ENCODE measurements at places on chromosomes 16 and 17. TPM values are rescaled to one million over a fixed set of nuclear protein-coding genes. Genes with fewer than 3 reads are reported as not detected.

GPR139 gene
- total RNA-seq, result 0.38 TPM

CACNG4 gene
- 11.9 TPM for total RNA-seq

TEX19 gene
- total RNA-seq, result not detected

COX6A2 gene
- 4.1 TPM for total RNA-seq

KRT15 gene
- 80.3 TPM for total RNA-seq

KCNG4 gene
- total RNA-seq, result 1.8 TPM

AIPL1 gene
- 335 TPM for total RNA-seq

HSPB9 gene
- not detected for total RNA-seq

TMEM204 gene
- 9.6 TPM for total RNA-seq

YBX2 gene
- total RNA-seq, result 1.3 TPM

C16orf54 gene
- total RNA-seq, result 0.44 TPM

FGF11 gene
- 7.1 TPM for total RNA-seq

FXR2 gene
- 43.2 TPM for total RNA-seq

NUP93 gene
- total RNA-seq, result 81.0 TPM

TNK1 gene
- 2.4 TPM for total RNA-seq
